Stimulated activated CD8-positive, alpha-beta memory T cell treated with anti-CD3 and anti-CD28 coated beads, Interleukin-4, amount 100 ng/mL, for 4 hours (primary cell): ENCODE measurements at places on chromosomes 12 and 14.

- DNase-seq, result no peak
Observed at GRCh38 chr14:30621354-30621939, 672 bp upstream of the SCFD1 start.

- DNase-seq, result no peak
Observed at GRCh38 chr12:100077367-100077766, 65.3 kb downstream of the BLTP3B start.

- DNase-seq, result no peak
Observed at GRCh38 chr12:69471667-69472385, 1.6 kb downstream of the FRS2 start.

GRCh38 chr14:101351146-101351545, 210.1 kb upstream of the DIO3 start:
- DNase-seq, result no peak

DNA sequence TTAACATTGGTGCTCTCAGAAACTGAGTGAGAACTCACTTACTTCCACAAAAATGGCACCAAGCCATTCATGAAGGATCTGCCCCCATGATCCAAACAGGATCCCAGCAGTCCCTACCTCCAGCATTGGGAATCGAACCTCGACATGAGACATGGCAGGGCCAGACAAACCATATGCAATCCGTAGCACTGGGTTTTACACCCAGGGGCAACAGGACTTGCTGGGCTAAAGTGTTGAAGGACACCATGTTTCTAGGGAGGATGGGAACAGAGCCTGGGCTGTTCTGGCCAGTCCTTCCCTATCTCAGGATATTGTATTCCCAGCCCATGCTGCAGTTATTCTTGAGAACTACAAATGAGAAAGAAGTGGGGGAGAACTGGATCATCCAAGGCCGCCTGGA, 36.6 kb downstream of the SERPINA3 start:
- no peak for DNase-seq
